ENCODE measurements at places on chromosomes 2 and 18. TPM values are rescaled to one million over a fixed set of nuclear protein-coding genes. Genes with fewer than 3 reads are reported as not detected.

- no peak for DNase-seq
- peaks cover 17% of the 10 kb centered on the region for H3K4me1 ChIP-seq
- H3K36me3 ChIP-seq = no peaks in the 10 kb centered on the region
- H3K27ac ChIP-seq = no peak overlapping the region
- no peak overlapping the region for H3K4me3 ChIP-seq
Measured at GRCh38 chr2:238159071-238159539, 335 bp downstream of the ERFE start.

LHCGR gene
- total RNA-seq = not detected

DNA sequence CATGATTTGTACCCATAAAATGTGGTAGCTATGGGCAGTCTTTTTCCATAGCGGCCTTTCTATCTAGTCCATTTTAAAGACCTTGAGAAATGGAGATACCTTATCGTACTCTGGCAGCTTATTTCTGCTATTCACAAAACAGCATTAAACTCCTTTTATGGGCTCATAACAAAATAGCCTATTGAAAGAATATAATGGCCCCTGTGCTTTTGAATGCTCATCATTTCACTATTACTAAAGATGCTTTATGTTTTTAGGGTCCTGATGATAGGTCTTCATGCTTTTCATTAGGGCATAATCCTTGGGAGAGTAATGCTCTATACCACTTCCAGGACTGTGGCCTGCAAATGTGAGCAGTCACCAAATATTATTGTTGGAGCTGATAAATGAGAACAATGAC lies 7.3 kb upstream of the TMEM178A start:
- H3K27ac ChIP-seq = no peak overlapping the region
- no peaks in the 10 kb centered on the region for H3K4me1 ChIP-seq
- no peaks in the 10 kb centered on the region for H3K36me3 ChIP-seq
- no peak for DNase-seq
- no peak overlapping the region for H3K4me3 ChIP-seq

- peaks cover 22% of the 10 kb centered on the region for H3K4me1 ChIP-seq
- H3K27ac ChIP-seq = peak overlapping the region; percentile 51
- no peaks in the 10 kb centered on the region for H3K36me3 ChIP-seq
- peaks cover 48% of the 10 kb centered on the region for H3K27me3 ChIP-seq
- DNase-seq = peak; percentile 19
- H3K4me3 ChIP-seq = peak overlapping the region; percentile 50
Measured at GRCh38 chr2:14635391-14635871, 2.9 kb downstream of the LRATD1 start.

DNA sequence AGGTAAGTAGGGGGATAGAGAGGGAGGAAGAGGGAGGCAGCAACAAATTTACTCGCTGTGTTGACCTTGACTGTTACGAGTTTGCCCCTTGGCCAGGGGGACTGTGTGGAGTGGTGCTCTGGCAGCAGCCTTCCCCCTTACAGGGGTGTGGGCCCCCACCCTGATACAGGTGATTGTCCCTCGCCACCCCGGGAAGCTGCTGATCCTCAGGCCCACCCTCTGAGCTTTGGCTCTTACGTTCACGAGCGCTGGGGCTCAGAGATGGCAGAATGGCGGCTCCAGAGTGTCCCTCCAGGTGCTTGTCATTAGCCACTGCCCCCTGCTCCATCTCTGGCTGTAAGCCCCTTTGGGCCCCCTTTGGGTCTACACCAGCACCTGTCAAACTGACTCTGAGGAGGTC lies 88.6 kb downstream of the GLI2 start:
- no peak for DNase-seq
- H3K27me3 ChIP-seq = no peaks in the 10 kb centered on the region
- no peak overlapping the region for H3K27ac ChIP-seq
- H3K4me1 ChIP-seq = no peaks in the 10 kb centered on the region

PSMA8 gene
- not detected for total RNA-seq

GRCh38 chr18:12645751-12646203 lies 12.1 kb downstream of the SPIRE1 start:
- no peaks in the 10 kb centered on the region for H3K27me3 ChIP-seq
- peaks cover 40% of the 10 kb centered on the region for H3K4me1 ChIP-seq
- H3K36me3 ChIP-seq = no peaks in the 10 kb centered on the region
- no peak overlapping the region for H3K4me3 ChIP-seq
- peak overlapping the region; percentile 89 for H3K27ac ChIP-seq

DNA sequence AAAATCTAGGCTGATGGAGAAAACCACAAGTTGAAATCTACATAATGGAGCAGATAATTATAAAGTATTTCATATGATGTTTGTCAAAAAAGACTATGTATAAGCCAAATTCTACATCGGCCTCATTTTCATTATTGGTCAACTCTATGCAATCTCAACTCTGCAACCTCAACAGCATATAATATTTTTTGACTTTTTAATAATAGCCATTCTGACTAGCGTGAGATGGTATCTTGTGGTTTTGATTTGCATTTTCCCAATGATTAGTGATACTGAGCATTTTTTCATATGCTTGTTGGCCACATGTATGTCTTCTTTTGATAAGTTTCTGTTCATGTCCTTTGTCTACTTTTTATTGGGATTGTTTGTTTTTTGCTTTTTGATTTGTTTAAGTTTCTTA lies 496.1 kb upstream of the SLC39A10 start:
- H3K36me3 ChIP-seq = no peaks in the 10 kb centered on the region
- no peaks in the 10 kb centered on the region for H3K4me1 ChIP-seq
- DNase-seq = no peak
- H3K4me3 ChIP-seq = no peak overlapping the region
- H3K27me3 ChIP-seq = no peaks in the 10 kb centered on the region
- no peak overlapping the region for H3K27ac ChIP-seq

GRCh38 chr2:208033701-208034502 lies 8.6 kb upstream of the PLEKHM3 start:
- peak; percentile 15 for DNase-seq
- H3K4me1 ChIP-seq = no peaks in the 10 kb centered on the region
- no peak overlapping the region for H3K27ac ChIP-seq
- H3K27me3 ChIP-seq = no peaks in the 10 kb centered on the region

GRCh38 chr2:179543361-179543901 lies 278.8 kb upstream of the SESTD1 start:
- no peaks in the 10 kb centered on the region for H3K4me1 ChIP-seq
- no peaks in the 10 kb centered on the region for H3K36me3 ChIP-seq
- no peaks in the 10 kb centered on the region for H3K27me3 ChIP-seq
- H3K4me3 ChIP-seq = no peak overlapping the region
- H3K27ac ChIP-seq = no peak overlapping the region
- DNase-seq = no peak

NMS gene
- not detected for total RNA-seq

TMEFF2 gene
- total RNA-seq = 0.20 TPM

GRCh38 chr2:204152616-204153015 lies 216.1 kb downstream of the ICOS start:
- no peak overlapping the region for H3K4me3 ChIP-seq
- H3K4me1 ChIP-seq = no peaks in the 10 kb centered on the region
- DNase-seq = no peak
- H3K27ac ChIP-seq = no peak overlapping the region
- no peaks in the 10 kb centered on the region for H3K27me3 ChIP-seq

GRCh38 chr2:70069049-70069448 lies 18.2 kb upstream of the PCBP1 start:
- peak; percentile 80 for DNase-seq
- peak overlapping the region; percentile 19 for H3K4me3 ChIP-seq
- peak overlapping the region; percentile 94 for H3K27ac ChIP-seq
- peaks cover 29% of the 10 kb centered on the region for H3K4me1 ChIP-seq
- H3K27me3 ChIP-seq = no peaks in the 10 kb centered on the region

DNA sequence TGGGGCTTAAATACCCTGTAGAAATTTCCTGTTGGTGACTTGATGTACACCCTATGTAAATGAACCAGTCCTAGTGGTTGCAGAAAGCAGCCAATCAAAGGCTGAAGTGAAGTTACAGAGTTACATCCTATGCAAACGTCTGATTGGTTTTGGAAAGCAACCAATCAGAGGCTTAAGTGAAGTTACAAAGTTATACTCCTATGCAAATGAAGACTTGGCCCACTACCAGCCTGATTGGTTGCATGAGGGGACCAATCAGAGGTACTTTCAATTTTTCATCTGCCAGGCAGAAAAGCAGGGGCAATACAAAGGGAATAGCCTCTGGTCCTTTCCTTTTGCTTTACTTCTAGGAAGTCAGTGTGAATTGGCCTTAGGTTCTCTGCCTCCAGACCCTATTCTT lies 13.6 kb upstream of the ZNF397 start:
- H3K4me3 ChIP-seq = no peak overlapping the region
- no peak for DNase-seq
- no peaks in the 10 kb centered on the region for H3K27me3 ChIP-seq
- no peaks in the 10 kb centered on the region for H3K36me3 ChIP-seq
- H3K4me1 ChIP-seq = no peaks in the 10 kb centered on the region
- no peak overlapping the region for H3K27ac ChIP-seq

KIAA2012 gene
- not detected for total RNA-seq

CABYR gene
- total RNA-seq = 0.33 TPM

GRCh38 chr2:203730883-203731282 lies 24.4 kb downstream of the CD28 start:
- H3K4me3 ChIP-seq = no peak overlapping the region
- peaks cover 9% of the 10 kb centered on the region for H3K4me1 ChIP-seq
- no peaks in the 10 kb centered on the region for H3K36me3 ChIP-seq
- H3K27me3 ChIP-seq = no peaks in the 10 kb centered on the region
- no peak for DNase-seq

DNA sequence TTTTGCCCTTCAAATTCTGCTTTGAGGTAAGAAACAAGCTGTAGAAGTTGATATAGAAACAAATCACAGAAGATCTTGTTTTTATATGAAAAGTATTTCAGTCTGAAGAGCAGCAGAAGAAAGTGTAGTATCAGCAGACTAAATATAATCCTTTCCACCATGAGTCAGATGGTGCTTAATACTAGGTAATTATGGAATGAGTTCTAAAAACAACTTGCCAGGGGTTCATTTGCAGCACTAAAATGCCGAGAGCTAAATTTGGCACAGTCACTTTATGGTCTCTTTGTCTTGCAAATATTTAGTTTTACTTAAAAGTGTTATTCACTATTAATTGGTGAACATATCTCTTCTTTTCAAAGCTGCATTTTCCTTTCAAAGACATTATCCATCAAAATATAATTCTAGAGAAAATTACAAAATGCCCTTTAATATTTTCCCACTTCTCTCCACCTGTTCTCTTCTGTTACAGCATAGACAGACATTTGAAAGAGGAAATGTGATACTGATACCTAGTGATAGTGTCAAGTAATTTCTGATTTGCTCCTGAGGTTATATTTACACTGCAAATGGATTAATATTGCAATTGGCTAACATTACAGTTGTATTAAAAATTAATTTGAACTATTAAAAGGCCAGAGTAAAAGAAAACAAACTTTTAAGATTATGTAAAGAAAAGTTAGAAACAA lies 5.3 kb downstream of the MYL1 start:
- peak overlapping the region; percentile 75 for H3K27ac ChIP-seq
- H3K27me3 ChIP-seq = no peaks in the 10 kb centered on the region
- no peaks in the 10 kb centered on the region for H3K36me3 ChIP-seq

DNA sequence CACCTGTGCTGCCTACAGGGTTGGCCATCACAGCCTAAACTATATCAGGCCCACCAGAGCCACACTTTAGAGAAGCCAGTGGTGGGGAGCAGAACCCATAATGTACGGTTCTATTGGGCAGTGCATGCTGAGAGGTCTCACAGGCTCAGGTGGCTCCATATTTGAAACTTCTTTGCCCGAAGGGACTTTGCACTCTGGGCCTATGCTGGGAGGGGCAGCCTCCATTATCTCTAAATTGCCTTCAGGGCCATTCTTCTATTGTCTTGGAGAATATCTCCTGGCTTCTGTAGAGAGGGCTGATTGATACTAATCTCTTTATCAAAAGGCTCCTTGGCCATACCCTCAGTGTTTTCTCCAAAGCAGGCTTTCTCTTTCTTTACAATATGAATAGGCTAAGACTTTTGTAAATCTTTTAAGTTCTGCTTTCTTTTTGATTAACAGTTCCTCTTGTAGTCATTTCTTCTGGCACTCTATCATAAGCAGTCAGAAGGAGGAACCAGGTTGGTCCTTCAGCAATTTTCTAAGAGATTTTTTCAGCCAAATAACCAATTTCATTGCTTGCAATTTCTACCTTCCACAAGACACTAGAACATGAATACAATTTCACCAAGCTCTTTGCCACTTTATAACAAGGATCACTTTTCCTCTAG lies 44.5 kb downstream of the RPE start:
- DNase-seq = no peak
- H3K27me3 ChIP-seq = no peaks in the 10 kb centered on the region
- no peaks in the 10 kb centered on the region for H3K36me3 ChIP-seq
- no peak overlapping the region for H3K4me3 ChIP-seq

COL6A3 gene
- total RNA-seq = 150 TPM

STK11IP gene
- 6.0 TPM for total RNA-seq

- no peaks in the 10 kb centered on the region for H3K4me1 ChIP-seq
- H3K4me3 ChIP-seq = no peak overlapping the region
- no peak for DNase-seq
- H3K27ac ChIP-seq = no peak overlapping the region
- no peaks in the 10 kb centered on the region for H3K36me3 ChIP-seq
- no peaks in the 10 kb centered on the region for H3K27me3 ChIP-seq
Measured at GRCh38 chr2:127615511-127616166, 30.3 kb upstream of the GPR17 start.

GRCh38 chr2:239298116-239298804 lies 102.6 kb downstream of the HDAC4 start:
- H3K27ac ChIP-seq = peak overlapping the region; percentile 97
- H3K4me3 ChIP-seq = peak overlapping the region; percentile 11
- peak; percentile 12 for DNase-seq
- H3K36me3 ChIP-seq = no peaks in the 10 kb centered on the region

DNA sequence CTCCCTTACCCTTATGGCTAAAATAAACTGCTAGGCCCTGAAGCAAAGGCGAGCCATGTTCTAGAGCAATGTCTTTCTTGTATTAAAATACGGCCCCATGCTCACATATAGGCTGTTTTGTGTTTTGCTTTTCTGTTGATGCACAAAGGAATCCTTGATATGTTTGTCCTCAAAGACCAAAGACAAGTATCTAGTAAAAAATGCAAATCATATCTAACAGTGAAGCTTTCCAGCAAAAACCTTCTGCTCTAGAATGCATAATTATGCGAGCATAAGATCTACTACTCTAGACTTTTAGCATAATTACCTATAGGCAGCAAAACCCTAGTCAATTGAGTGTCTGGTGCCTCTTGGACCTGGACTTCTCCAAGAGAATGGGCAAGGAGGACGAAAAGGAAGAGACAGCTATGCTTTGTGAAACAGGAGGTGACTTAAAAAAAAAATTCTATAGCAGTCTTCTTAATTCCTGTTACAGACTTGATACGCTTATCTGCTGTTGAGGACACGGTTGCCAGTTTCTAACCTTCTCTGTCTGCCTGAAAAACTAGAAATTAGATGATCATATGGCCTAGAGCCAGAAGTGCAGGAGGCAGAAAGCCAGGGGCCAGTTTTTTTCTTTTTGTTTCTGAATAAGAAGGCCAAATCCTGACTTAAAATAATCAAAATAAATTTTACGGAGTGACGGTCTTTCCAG lies 1.5 kb upstream of the AMMECR1L start:
- H3K27ac ChIP-seq = peak overlapping the region; percentile 90
- peaks cover 8% of the 10 kb centered on the region for H3K36me3 ChIP-seq
- H3K4me1 ChIP-seq = peaks cover 30% of the 10 kb centered on the region
- no peak for DNase-seq
- no peaks in the 10 kb centered on the region for H3K27me3 ChIP-seq

- no peak overlapping the region for H3K27ac ChIP-seq
- H3K4me3 ChIP-seq = no peak overlapping the region
- H3K36me3 ChIP-seq = no peaks in the 10 kb centered on the region
Measured at GRCh38 chr2:175793648-175794047, 208.4 kb downstream of the LNPK start.

GRCh38 chr2:186059096-186059495 lies 320.5 kb downstream of the FSIP2 start:
- H3K4me1 ChIP-seq = peaks cover 12% of the 10 kb centered on the region
- H3K27ac ChIP-seq = no peak overlapping the region
- DNase-seq = no peak
- no peaks in the 10 kb centered on the region for H3K27me3 ChIP-seq

KIF1A gene
- total RNA-seq = 0.09 TPM

Measured in gastrocnemius medialis (tissue), 4 donors.